ENCODE measurements at places on chromosomes 13 and 19.
A peak's percentile ranks its signal among the peaks of the same experiment; 100 is the strongest.

DNA sequence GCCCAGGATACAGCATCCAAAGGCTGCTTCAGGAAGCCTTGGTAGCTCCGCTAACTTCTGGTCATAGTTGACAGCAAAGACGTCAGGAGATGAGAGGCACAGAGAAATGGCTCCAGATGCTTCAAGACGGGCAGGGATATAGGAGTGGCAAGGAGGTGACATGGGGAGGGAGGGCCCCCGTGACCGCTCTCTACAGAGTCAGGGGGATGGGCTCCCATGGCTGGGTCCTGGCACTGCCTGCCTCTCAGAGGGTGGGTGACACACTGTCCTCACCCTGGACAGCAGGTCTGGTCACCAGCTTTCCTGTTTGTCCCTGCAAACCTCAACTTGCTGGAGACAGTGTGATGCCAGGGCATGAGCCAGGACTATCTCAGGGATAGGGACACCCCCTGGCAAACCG is 10.3 kb upstream of the ZNF14 start:
- DNase-seq: no peak

- DNase-seq: no peak
Observed at GRCh38 chr13:37209621-37210580, 104.4 kb upstream of the CSNK1A1L start.

DNA sequence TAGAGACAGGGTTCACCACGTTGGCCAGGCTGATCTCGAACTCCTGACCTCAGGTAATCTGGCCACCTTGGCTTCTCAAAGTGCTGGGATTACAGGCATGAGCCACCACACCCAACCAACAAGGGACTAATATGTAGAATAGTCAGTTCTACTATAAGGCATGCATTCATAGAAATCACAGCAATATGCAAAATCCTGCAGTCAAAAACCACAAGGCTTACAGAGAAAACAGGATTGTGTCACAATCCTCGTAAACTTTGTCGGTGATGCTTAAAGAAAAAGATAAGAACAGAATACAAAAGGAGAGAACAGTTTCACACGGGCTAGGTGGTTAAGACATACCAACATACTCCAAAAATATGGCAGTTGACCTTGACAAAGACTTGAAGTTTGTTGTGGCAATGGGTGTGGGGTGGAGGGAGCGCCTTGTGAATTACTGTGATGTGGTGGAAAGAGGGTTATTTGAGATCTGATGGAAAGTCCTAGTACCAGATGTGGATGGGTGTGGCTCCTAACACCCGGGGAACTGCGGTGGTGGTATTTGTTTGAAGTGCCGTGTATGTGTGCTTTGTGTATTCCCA is 12.4 kb downstream of the NOSIP start:
- no peak for DNase-seq

DNA sequence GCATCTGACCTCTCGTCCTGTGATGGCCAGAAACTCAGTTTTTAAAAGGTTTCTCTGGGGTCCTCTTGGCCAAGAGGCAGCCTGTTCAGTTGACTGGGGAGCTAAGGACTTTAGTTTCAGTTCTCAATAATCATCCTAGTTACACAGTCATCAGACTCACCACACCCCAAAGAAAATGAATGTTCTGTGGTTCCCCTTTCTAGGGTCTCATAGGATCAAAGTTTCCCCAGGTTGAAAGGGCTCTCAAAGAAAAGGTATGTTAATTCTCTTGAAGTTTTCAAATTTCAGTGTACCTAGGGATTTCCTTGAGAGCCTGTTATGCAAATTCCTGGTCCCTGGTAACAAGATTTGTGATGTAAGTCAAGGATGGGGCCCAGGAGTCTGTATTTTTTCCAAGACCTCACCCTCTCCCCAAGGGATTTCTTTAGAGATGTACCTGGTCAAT is 94.9 kb downstream of the FAM216B start:
- DNase-seq: no peak

- DNase-seq: no peak
Observed at GRCh38 chr13:91313581-91313980, 33.9 kb upstream of the MIR17HG start.

GRCh38 chr13:30504081-30504480 is 38.3 kb upstream of the HMGB1 start:
- no peak for DNase-seq

- DNase-seq: no peak
Observed at GRCh38 chr13:101915331-101915730, 462.9 kb downstream of the ITGBL1 start.

DNA sequence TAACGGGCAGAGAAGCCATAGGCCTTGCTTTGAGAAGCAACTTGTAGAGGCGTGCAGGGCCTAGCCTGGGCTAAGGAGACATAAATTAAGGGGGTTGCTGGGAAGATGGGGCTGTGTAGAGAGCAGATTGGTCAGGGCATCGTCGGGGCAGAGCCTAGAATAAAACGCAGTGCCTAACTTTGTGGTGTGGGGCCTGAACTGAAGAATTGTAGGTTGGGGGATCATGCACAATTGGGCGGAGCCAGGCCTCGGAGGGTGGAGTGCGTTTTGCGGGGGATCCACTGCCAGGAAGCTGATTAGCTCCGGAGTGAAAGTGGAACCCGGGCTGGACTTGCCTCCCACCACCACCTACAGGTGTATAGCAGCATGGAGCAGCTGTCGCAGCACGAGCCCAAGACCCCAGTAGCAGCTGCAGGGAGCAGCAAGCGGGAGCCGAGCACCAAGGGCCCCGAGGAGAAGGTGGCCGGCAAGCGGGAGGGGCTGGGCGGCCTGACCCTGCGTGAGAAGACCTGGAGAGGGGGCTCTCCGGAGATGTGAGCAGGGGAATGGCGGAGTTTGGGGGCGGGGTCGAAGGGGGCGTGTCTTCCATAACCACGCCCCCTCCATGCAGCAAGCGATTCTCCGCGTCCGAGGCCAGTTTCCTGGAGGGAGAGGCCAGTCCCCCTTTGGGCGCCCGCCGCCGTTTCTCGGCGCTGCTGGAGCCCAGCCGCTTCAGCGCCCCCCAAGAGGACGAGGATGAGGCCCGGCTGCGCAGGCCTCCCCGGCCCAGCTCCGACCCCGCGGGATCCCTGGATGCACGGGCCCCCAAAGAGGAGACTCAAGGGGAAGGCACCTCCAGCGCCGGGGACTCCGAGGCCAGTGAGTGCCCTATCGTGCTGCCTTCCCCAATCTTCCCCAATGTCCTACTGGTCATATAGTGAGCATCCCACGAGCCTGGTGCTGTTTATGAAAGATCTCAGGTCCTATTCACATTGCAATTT is 13.8 kb downstream of the DNASE2 start:
- DNase-seq: peak; percentile 51

GRCh38 chr19:45321848-45322247 is 827 bp downstream of the CKM start:
- no peak for DNase-seq

GRCh38 chr19:11247391-11247790 is 8.0 kb downstream of the ANGPTL8 start:
- DNase-seq: no peak

DNA sequence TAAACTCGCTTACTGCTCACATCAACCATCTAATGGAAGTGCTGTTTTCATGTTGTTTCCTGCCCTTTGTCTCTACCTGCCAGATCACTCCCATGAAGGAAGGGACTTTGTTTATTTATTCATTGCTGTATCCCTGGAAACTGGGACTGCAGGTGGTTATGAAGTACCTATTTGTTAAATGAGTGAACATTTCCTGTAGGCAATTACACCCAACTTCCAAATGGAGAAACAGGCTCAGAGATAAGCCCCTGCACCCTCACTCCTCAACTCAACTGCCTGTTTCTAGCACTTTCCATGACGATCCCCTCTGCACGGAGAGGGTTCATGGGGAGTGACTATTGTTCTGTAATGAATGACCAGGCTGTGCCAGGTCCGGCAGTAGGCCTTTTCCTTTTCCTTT is 1.9 kb upstream of the SELENOW start:
- DNase-seq: no peak

DNA sequence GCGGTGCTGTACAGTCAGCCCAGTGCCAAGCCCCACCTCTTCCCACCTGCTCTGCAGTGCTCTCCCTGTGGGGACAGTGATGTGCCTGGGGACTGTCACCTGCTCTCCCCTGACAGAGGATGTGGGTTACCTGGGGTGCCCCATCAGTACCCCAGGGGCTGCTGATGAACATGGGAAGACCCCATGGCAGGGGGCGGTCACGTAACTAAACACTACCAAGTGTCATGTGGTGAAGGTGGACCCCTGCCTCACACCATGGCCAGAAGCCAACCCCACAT is 12.7 kb downstream of the KDM4B start:
- no peak for DNase-seq

- DNase-seq: no peak
Observed at GRCh38 chr13:89816404-89816803, 1531.1 kb upstream of the MIR17HG start.

DNA sequence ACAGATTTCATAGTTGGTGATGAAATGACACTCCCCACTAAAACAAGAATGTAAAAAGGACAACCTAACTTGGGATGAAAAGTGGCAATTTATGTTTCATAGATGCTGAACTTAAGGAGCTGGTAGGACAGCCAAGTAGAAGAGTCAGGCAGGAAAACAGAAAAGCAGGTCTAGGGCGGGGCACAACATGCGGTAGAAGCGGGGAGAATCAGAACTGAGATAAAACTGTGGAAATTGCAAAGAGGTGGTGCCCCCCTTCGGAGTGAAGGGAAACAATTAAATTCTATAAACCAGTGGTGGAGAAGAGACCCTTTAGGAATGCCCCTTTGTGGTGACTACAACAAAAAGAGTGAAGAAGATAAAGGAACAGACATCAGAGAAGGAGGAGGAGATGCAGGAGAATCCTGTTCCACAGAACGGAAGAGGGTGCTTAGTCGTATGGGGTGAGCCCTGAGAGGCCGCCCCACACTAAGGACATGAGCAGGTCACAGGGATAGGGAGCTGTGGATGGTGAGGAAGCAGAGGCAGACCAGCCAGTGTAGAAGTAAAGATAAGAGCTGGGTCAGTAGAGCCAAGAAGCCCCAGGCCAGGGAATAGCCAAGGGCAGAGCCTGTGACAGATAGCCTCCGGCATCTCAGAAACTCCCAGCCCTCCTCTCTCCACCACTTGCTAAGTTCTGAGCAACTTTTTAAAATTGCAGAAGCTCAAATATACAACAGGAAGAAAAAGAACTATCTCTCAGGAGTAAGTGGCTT is 100.3 kb upstream of the DOCK9 start:
- DNase-seq: no peak

All from stimulated activated CD8-positive, alpha-beta memory T cell treated with anti-CD3 and anti-CD28 coated beads, Interleukin-4, amount 100 ng/mL, for 1 hour (primary cell).